ENCODE measurements at places on chromosomes 1 and 21.

DNA sequence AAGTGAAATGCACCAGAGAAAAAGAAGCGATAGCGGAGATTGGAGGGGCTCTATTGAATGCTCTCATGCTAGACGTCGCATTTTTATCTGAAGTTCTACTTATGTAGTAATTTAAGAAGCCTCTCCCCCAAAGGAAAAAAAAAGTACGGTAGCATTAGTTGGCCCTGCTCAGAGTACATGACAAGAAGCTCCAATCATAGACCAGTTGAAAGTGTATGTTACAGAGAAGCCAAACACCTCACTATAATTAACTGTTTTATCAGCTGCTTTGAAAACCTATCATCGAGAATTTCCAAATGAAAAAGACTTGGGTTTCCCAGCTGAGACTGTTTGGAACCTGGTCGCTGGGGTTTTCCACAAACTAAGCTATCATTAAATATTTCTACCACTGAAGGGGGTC is 19.6 kb upstream of the OVAAL start:
- DNase-seq: no peak

DNA sequence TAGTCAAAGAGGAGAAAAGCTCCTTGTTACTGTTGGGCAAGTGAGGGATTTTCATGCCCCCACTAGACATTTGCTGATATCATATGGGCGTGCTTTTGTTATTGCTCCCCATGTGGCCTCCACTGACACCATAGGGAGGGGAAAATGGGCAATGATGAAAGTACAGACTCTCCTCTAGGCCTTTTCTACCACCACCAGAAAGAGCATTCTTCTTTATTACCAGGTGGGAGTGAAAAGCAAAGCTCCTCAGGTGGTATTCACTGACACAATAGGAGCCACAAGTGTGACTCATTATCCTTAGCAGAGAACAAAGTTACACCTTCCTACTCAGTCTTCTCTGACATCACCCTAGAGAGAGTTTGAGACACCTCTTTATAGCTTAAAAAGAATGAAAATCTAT is 667.1 kb downstream of the LTN1 start:
- DNase-seq: no peak

DNA sequence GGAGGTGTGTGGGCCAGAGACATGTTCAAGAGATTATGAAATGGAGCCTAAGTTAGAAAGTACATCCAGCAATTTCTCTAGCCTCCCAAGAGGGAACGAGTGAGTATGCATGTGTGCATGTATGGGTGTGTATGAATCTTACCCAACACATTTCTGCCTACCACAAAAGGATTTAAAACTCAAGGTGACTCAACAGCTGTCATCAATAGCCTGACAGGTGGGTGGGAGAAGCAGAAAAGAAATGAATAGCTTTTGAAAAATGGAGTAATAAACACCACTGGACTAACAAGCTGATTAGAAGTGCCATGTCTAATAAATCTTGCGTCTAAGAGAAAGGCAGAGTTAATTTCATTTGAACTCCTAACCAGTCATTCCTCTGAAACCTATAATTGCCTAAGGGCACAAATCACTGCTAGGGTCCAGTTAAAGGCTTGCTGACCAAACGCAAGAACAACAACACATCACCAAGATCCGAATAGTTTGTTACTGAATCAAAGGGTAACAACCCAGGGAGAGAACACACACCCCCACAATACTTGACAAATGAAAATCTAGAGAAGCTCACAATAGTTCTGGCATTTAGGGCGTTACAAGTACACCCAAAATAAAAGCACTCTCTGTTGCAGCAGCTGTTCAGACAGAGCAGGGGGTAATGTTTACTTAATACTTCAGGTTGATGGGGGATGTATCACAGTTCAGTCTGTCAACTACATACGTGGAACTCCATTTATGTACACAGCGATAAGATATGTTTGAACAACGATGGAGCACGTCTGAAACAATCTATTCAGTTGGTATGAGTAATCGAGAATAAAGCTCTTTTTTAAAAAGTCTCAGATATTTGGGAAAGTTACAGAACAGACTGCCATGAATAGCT is 1.4 kb downstream of the KIAA0319L start:
- no peak for DNase-seq

GRCh38 chr1:234973426-234974250 is 155.0 kb downstream of the TOMM20 start:
- DNase-seq: no peak

DNA sequence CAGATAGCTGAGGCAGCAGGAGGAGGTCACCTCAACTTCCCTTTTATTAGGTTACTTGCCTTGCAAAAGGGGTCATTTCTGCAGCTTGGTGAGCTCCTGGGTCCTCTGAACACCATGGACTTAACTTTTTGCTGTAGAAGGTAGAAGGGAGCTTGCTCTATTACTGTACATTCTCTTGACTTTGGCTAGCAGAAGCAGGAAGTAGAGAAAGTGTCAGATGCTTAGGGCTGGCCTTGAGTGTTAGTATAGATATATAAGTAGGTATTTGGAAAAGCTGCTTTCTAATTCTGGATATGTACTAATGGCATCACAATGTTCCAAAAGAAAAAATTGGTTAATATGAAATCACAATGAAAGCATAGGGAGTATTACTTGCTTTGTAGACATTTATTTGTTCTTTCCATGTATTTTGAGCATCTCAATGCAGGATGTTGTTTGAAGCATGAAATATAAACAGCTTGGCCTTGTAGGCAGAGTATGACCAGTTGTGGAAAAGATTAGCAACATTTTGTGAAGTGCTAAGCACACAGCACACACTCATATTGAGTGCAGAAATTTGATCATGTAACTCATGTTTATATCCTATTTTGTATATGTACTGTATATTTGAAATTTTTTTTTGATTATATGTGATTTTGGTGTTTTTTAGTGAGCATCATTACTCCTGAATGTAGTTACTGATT is 108.8 kb downstream of the DYRK1A start:
- DNase-seq: no peak

- no peak for DNase-seq
Measured at GRCh38 chr1:86699186-86699585, 5.2 kb upstream of the SH3GLB1 start.

- no peak for DNase-seq
Measured at GRCh38 chr1:180947901-180948640, 35.4 kb downstream of the KIAA1614 start.

- DNase-seq: no peak
Measured at GRCh38 chr1:21024918-21025317, 151.8 kb downstream of the EIF4G3 start.

GRCh38 chr21:37043818-37044217 is 29.1 kb downstream of the PIGP start:
- DNase-seq: no peak

GRCh38 chr1:246364415-246364941 is 142.6 kb downstream of the SMYD3 start:
- no peak for DNase-seq

DNA sequence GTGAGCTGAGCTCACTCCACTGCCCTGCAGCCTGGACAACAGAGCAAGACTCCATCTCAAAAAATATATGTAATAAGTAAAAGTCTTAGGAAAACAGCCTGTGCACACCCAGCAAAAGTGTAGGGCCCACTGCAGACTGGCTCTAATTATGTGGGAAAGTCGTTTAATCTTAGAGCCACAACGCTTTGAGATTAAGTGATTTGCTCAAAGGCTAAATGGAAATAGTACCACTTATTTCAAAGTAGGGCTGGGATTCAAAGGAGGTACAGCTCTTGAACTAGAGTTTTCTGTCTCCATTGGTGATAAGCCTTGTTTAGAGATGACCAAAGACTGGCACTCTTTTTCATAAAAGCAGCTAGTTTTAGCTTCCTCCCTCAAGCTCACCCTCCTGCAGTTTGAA is 2.2 kb downstream of the TACSTD2 start:
- DNase-seq: no peak

GRCh38 chr1:1915911-1916840 is 1.1 kb downstream of the CALML6 start:
- no peak for DNase-seq

- no peak for DNase-seq
Measured at GRCh38 chr1:212554401-212554800, 54.2 kb upstream of the ATF3 start.

DNA sequence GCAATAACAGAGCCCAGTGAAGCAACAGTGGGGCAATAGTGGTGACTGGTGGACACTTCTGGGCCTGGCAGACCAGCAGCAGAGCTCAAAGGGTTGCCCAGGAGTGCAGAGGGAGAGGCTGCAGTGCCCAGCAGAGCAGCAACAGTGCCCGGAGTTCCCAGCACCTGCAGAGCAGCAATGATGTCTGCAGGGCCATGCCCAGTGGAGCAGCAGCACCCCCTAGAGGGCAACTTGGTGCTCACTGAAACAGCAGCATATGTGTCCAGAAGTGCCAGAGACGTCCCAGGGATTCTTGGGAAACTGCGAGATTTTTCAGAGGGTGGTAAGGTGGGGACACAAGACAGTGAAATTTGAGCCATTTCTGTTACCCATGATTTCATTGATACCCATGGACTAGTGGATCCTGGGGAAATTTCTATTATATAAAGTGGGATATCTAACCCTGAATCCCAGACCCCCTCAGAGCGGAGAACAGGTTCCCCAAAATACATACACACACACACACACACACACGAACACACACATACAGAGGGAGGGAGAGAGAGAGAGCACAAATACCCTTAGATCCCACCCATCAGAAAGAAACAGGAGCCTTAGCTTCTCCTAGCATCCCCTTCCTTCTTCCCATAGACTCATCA is 156.9 kb upstream of the GJB5 start:
- DNase-seq: peak; percentile 75

- no peak for DNase-seq
Measured at GRCh38 chr1:190327271-190327670, 150.4 kb downstream of the BRINP3 start.

DNA sequence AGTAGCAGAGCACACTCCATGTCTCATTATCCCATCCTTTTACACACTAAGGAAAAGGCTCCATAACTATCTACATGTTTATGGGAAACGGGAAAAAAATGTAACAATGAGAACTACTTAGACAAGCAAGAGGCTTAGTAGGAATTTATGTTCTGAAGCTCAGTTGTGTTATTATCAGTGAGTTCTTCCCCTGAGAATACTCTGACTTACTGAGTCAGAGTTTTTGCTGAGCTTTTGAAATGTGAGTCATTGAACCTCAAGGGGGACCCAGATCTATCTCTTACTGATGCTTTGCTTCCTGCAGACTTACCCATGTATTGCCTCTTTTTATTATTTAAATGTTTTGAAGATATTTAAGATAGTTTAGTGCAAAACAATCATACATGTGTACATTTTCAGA is 20.1 kb downstream of the CFHR5 start:
- no peak for DNase-seq

GRCh38 chr1:67883069-67883468 is 49.8 kb upstream of the GNG12 start:
- DNase-seq: no peak

- DNase-seq: no peak
Measured at GRCh38 chr1:242178924-242179708, 180.2 kb upstream of the MAP1LC3C start.
